Left lung (tissue), 14 donors: ENCODE measurements at places on chromosomes 7 and 10. TPM values are rescaled to one million over a fixed set of nuclear protein-coding genes. Genes with fewer than 3 reads are reported as not detected.

ZDHHC16 gene
- total RNA-seq, result 61.5 TPM

GRCh38 chr10:3977761-3978160 is 192.8 kb upstream of the KLF6 start:
- DNase-seq, result no peak
- H3K4me1 ChIP-seq, result no peaks in the 10 kb centered on the region
- H3K4me3 ChIP-seq, result no peak overlapping the region
- H3K27me3 ChIP-seq, result no peaks in the 10 kb centered on the region
- no peaks in the 10 kb centered on the region for H3K36me3 ChIP-seq

- H3K36me3 ChIP-seq, result no peaks in the 10 kb centered on the region
- no peak for DNase-seq
- no peak overlapping the region for H3K4me3 ChIP-seq
- no peak overlapping the region for H3K27ac ChIP-seq
- no peaks in the 10 kb centered on the region for H3K27me3 ChIP-seq
These were observed 5.0 kb upstream of the PAPOLB start for GRCh38 chr7:4866528-4867496.

WASHC2C gene
- total RNA-seq, result 54.2 TPM

- no peak overlapping the region for H3K27ac ChIP-seq
- H3K4me1 ChIP-seq, result no peaks in the 10 kb centered on the region
- H3K4me3 ChIP-seq, result no peak overlapping the region
- DNase-seq, result peak; percentile 21
- H3K27me3 ChIP-seq, result no peaks in the 10 kb centered on the region
These were observed 105.8 kb downstream of the ARHGAP21 start for GRCh38 chr10:24617771-24618396.

DNA sequence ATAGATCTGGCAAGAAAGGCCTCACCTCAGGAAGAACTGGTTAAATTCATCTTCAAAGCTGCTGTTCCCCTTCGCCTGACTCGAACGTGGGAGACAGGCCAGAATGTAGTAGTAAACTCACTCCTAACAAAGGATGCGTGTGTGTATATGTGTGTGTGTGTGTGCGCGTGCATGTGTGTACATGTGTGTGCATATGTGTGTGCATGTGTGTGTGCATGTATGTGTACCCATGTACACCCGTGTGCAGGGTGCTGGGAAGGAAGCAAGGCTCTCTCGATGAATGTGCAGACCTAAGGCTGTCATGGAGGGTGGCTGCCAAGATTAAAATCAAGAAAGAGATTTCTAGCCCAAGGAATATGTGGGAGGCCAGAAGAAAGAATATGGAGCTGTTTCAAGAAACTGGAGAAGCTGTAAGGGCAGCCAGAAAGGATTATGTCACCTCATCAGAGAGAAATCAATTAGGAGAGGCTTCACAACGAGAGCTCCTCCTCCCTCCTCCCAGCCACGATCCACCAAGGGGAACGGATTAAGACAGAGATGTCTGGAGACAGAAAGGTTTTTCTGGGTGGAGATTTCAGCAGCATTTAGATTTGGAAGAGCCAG is 34.0 kb upstream of the LBX1 start:
- DNase-seq, result no peak
- peaks cover 5% of the 10 kb centered on the region for H3K27me3 ChIP-seq
- H3K27ac ChIP-seq, result no peak overlapping the region
- H3K4me3 ChIP-seq, result no peak overlapping the region
- no peaks in the 10 kb centered on the region for H3K36me3 ChIP-seq
- no peaks in the 10 kb centered on the region for H3K4me1 ChIP-seq

DNA sequence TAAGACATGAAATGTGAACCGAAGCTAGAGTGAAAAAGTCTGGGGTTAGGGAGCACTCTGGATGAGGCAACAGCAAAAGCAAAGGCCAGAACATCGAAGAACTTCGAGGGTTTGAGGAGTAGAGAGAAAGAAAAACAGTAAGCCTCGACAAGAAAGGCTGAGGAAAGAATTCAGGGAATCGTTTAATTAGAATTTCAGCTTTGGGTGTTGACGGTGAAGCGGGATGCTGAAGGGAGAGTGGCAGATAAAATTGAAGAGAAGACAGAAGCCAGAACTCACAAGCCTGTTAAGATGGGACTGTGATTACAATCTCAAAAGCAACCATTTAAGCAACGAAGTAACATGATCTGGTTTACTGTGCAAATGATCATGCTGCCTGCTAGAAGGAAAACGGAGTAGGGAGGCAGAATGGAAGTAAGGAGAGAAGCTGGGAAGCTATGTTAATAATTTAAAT is 2.1 kb downstream of the TRDMT1 start:
- H3K27ac ChIP-seq, result peak overlapping the region; percentile 98
- DNase-seq, result no peak
- H3K4me3 ChIP-seq, result peak overlapping the region; percentile 64
- no peaks in the 10 kb centered on the region for H3K27me3 ChIP-seq

- H3K4me3 ChIP-seq, result no peak overlapping the region
- no peaks in the 10 kb centered on the region for H3K27me3 ChIP-seq
- H3K36me3 ChIP-seq, result peaks cover 4% of the 10 kb centered on the region
- no peaks in the 10 kb centered on the region for H3K4me1 ChIP-seq
- no peak overlapping the region for H3K27ac ChIP-seq
These were observed 36.4 kb downstream of the NRP1 start for GRCh38 chr10:33298110-33298509.

GRCh38 chr10:126301701-126302475 is 86.4 kb downstream of the ADAM12 start:
- no peaks in the 10 kb centered on the region for H3K27me3 ChIP-seq
- no peak overlapping the region for H3K27ac ChIP-seq
- no peak overlapping the region for H3K4me3 ChIP-seq
- no peaks in the 10 kb centered on the region for H3K36me3 ChIP-seq
- H3K4me1 ChIP-seq, result no peaks in the 10 kb centered on the region
- DNase-seq, result no peak

ITIH2 gene
- total RNA-seq, result not detected

RPEL1 gene
- total RNA-seq, result 0.12 TPM

DNA sequence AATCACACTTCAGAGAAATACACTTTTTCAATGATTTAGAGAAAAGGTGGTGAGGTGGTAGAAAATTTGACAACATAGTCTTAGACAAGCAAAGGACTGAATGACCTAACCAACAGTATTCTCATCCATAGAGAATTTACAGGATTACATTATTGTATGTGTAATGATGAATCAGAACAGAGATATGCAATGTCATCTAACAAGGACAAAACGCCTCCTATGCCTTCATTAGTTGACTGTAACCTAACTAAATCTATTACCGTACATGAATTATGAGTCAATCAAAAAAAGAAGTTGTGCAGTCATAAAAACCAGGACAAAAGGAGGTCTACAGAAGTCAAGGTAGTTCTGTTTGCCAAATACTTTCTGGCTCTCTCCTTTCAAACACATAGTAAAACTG is 66.5 kb downstream of the RAB11FIP2 start:
- H3K4me3 ChIP-seq, result no peak overlapping the region
- H3K27ac ChIP-seq, result no peak overlapping the region
- no peaks in the 10 kb centered on the region for H3K27me3 ChIP-seq

ZNF722 gene
- total RNA-seq, result not detected

- DNase-seq, result no peak
- no peaks in the 10 kb centered on the region for H3K4me1 ChIP-seq
- H3K27ac ChIP-seq, result no peak overlapping the region
- no peaks in the 10 kb centered on the region for H3K27me3 ChIP-seq
These were observed 28.8 kb upstream of the CHST15 start for GRCh38 chr10:124122211-124122610.

NPC1L1 gene
- total RNA-seq, result 0.06 TPM
